ENCODE measurements at places on chromosomes 7 and 10. TPM values are rescaled to one million over a fixed set of nuclear protein-coding genes. Genes with fewer than 3 reads are reported as not detected.

- no peak for DNase-seq
These were observed 20.4 kb upstream of the ST8SIA6 start for GRCh38 chr10:17474595-17475323.

GRCh38 chr10:104281694-104282093 is 12.7 kb downstream of the GSTO2 start:
- no peak for DNase-seq

KIAA1217 gene
- total RNA-seq: 27.3 TPM

HOXA1 gene
- 2.5 TPM for total RNA-seq

DNA sequence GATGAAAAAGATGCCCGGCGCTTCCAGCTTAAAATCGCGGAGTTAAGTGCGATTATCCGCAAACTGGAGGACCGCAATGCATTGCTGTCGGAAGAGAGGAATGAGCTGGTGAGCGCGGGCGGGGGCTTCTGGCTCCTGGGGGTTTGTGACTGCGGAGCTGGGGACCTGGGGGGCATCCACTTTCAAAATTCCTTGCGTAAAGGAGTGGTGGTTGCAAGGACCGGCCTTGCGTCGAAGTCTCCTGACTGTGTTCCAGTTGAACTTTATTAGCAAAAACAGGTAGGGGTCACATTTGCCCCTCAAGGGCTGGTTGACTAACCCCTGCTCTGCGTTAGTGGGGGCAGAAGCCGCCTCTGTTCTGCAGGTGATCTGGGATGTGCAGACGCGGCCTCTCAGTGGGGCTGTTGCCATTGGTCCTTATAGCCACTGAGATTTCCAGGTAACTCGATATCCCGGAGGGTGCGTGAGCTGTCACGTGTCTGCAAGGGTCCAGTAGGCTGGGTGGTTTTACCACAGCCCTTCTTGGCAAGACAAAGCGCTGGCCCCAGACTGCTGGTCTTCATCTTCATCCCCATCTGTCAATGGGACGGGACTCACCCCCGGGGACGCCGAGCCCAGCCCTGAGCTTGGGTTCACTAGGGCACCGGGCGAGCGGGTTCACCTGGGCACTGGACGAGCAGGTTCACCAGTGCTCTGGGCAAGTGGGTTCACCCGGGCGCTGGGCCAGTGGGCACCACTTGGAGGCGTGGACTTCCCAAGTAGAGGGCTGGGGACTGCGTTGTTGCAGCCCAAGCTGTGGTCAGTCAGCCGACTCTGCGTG is 51.5 kb upstream of the DPYSL4 start:
- DNase-seq: no peak

COL26A1 gene
- not detected for total RNA-seq

GRCh38 chr7:1665549-1666316 is 4.3 kb upstream of the ELFN1 start:
- no peak for DNase-seq

Data from glomerular endothelial cell (primary cell).